ENCODE measurements at places on chromosomes 2 and 18.

- ATAC-seq = no peak
- H3K4me1 ChIP-seq = no peaks in the 10 kb centered on the region
- peaks cover 44% of the 10 kb centered on the region for H3K27me3 ChIP-seq
Measured at GRCh38 chr2:104875262-104875661, 21.3 kb downstream of the POU3F3 start.

DNA sequence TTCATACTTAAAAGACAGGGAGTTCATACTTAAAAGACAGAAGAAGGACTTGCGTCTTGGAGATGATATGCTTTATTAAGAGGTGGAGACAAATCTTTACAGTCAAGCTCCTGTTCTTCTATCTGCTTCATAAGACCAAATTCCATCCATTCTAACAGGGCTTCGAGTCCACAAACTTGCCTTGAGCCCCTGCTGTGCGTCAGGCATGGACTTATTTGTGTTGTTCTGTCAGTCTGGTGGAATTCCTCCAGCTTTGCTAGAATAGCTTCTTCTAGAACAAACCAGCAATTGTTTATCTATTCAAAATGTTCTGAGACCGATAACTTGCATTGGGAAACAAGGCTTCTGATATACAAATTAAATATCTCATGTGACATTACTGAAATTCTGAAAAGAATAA, 73.9 kb upstream of the SOX11 start:
- H3K27me3 ChIP-seq = no peaks in the 10 kb centered on the region
- H3K36me3 ChIP-seq = no peaks in the 10 kb centered on the region
- H3K27ac ChIP-seq = no peak overlapping the region
- H3K4me1 ChIP-seq = no peaks in the 10 kb centered on the region

DNA sequence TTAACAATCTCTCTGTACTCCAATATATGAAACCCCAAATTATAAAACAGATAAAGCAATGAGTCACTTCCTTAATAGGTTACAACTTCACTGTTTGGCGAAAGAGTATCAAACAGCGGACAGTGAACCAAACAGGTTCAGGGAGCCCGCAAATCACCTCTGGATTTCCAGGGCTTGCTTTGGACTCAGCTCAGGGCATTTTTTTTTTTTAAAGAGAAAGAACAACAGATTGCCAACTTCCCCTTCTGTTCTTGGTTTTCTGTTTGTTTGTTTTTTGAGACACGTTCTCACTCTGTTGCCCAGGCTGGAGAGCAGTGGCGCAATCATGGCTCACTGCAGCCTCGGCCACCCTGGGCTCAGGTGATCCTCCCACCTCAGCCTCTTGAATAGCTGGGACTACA, 52.7 kb downstream of the ABCB11 start:
- H3K4me3 ChIP-seq = no peak overlapping the region
- no peaks in the 10 kb centered on the region for H3K4me1 ChIP-seq
- no peaks in the 10 kb centered on the region for H3K27me3 ChIP-seq
- no peaks in the 10 kb centered on the region for H3K36me3 ChIP-seq
- no peak for ATAC-seq

DNA sequence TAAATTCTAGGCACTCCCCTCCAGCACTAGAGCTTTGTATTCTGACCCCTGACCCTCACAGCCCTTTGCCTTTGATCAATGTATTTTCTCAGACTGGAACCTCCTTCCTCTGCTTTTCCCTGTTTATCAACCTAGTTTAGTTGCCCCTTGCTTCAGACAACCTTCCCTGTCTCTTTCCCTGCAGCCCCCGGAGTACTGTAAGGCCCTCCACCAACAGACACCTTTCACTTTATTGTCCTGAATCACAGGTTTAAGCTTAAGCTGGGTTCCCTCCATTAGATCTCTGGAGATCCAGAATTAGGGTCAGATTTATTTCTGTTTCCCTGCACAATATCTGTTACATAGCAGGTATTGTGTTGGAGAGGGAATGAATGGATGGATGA, 140.2 kb downstream of the DDX1 start:
- no peak overlapping the region for H3K27ac ChIP-seq
- H3K4me1 ChIP-seq = no peaks in the 10 kb centered on the region
- ATAC-seq = no peak
- H3K4me3 ChIP-seq = no peak overlapping the region

- no peak overlapping the region for H3K4me3 ChIP-seq
- no peak for ATAC-seq
- H3K36me3 ChIP-seq = no peaks in the 10 kb centered on the region
- H3K4me1 ChIP-seq = no peaks in the 10 kb centered on the region
- H3K27me3 ChIP-seq = peaks cover 24% of the 10 kb centered on the region
Measured at GRCh38 chr18:78622251-78622906, 357.2 kb upstream of the SALL3 start.

- no peak for ATAC-seq
- no peak overlapping the region for H3K27ac ChIP-seq
- H3K4me1 ChIP-seq = no peaks in the 10 kb centered on the region
- peaks cover 4% of the 10 kb centered on the region for H3K27me3 ChIP-seq
Measured at GRCh38 chr2:226310146-226310545, 489.5 kb downstream of the IRS1 start.

DNA sequence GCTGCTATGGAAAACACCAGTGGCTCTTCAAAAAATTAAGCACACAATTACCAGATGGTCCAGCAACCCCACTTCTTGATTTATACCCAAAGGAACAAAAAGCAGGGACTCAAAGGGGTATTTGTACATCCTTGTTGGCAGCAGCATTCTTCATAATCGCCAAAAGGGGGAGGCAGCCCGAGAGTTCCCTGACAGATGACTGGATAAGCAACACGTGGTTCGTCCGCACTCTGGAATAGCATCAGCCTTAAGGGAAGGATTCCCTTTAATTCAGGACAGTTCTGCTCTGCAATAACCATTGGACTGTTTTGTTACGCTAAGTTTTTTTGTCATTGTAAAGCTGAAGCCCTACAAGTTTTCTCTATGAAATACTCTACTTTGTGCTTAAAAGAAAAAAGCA, 76.7 kb upstream of the TWIST2 start:
- no peak overlapping the region for H3K27ac ChIP-seq
- ATAC-seq = no peak
- H3K27me3 ChIP-seq = peaks cover 43% of the 10 kb centered on the region
- no peak overlapping the region for H3K4me3 ChIP-seq
- no peaks in the 10 kb centered on the region for H3K4me1 ChIP-seq
- no peaks in the 10 kb centered on the region for H3K36me3 ChIP-seq

- no peaks in the 10 kb centered on the region for H3K27me3 ChIP-seq
- no peaks in the 10 kb centered on the region for H3K4me1 ChIP-seq
- no peak overlapping the region for H3K27ac ChIP-seq
- H3K36me3 ChIP-seq = no peaks in the 10 kb centered on the region
- H3K4me3 ChIP-seq = no peak overlapping the region
- no peak for ATAC-seq
Measured at GRCh38 chr2:73133566-73134197, 20.9 kb upstream of the RAB11FIP5 start.

DNA sequence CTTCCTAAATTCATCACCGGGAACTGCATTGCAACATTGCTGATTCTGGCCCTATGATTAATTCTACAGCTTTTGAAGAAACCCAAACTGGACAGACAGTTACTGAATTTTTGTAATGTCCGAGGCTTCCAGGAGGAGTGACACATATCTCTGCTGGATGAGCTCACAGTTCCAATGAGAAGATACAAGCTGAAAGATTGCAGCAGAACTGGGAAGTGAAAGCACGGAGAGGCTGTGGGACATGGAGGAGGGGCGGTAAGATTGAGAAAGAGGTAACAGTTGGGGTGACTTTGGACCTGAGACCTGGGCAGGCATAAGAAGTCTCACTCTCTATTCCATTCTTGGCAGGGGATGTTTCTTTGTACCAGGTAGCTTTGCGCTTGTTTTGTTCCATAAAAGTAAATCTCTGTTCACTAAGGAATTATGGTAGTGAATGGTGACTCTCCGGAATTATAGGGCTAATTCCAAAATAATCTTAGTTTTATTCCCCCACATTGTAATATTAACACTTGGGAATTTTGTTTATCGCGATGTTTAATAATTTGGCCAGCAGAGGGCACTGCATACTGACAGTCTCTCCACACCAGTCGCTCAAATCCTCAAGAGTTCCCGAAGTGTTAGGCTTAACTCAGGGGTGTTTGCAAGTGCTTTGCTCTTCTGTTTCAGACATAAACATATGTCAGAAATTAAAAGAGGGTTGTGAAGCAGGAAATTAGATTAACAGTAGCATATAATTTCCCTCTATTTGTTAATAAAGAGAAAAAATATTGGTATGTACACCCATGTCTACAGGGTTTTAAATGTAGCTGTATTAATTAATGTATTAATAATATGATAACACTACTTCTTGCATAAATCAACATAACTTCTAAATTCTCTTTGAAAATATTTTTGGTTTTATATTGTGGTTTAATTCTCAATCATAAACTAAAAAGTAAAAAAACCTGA, 201.4 kb downstream of the SOCS6 start:
- ATAC-seq = peak; percentile 34
- no peaks in the 10 kb centered on the region for H3K4me1 ChIP-seq
- H3K27me3 ChIP-seq = peaks cover 3% of the 10 kb centered on the region
- no peak overlapping the region for H3K27ac ChIP-seq
- no peaks in the 10 kb centered on the region for H3K36me3 ChIP-seq
- H3K4me3 ChIP-seq = no peak overlapping the region

- peaks cover 10% of the 10 kb centered on the region for H3K4me1 ChIP-seq
- H3K4me3 ChIP-seq = no peak overlapping the region
- no peak overlapping the region for H3K27ac ChIP-seq
Measured at GRCh38 chr2:100653449-100654035, 90.7 kb downstream of the PDCL3 start.
